NCI-H460 (cell line): ENCODE measurements at places on chromosomes 5 and 9. TPM values are rescaled to one million over a fixed set of nuclear protein-coding genes. Genes with fewer than 3 reads are reported as not detected.

DNA sequence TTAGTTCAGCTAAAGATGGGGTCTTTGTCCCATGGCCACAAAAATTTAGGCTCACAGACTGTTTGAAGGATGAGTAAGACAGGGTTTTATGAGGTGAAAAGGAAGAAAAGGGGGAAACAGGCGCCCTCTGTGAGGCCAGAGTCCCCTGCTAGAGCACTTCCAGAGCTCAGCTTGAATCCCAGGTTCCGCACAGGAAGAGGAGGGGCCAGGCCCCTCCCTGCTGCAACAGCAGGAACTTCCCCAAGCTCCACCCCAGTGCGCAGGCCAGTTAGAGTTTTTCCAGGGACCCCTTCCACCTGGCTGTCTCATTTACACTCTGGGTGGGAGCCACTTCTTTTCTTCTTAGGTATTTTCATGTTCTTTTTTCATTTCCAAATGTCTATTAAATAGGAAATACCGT, 480.8 kb downstream of the PSAT1 start:
- no peak for DNase-seq

GRCh38 chr9:134655101-134655500, 13.5 kb downstream of the COL5A1 start:
- no peak for DNase-seq

- DNase-seq: no peak
Measured at GRCh38 chr9:7970681-7971330, 171.2 kb upstream of the DMAC1 start.

- no peak for DNase-seq
Measured at GRCh38 chr5:176425138-176425537, 8.8 kb upstream of the CLTB start.

The SPINK7 gene
- total RNA-seq: not detected in 2 replicates
